ENCODE measurements at places on chromosomes 7 and 10.

DNA sequence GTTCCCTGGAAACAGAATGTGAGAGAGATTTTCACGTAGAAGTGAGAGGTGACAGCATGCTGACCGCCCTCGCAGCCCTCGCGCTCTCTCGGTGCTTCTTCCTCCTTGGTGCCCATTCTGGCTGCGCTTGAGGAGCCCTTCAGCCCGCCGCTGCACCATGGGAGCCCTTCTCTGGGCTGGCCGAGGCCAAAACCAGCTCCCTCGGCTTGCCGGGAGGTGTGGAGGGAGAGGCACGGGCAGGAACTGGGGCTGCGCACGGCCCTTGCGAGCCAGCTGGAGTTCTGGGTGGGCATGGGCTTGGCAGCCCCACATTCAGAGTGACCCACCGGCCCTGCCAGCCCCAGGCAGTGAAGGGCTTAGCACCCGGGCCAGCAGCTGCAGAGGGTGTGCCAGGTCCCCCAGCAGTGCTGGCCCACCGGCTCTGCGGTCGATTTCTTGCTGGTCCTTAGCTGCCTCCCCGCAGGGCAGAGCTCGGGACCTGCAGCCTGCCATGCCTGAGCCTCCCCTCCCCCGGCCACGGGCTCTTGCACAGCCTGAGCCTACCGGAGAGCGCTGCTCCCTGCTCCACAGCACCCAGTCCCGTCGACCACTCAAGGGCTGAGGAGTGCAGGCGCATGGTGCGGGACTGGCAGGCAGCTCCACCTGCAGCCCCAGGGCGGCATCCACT is 888.7 kb upstream of the ZWINT start:
- no peak for DNase-seq

- DNase-seq = no peak
These were observed 760.0 kb upstream of the SORCS1 start for GRCh38 chr10:107924458-107924857.

DNA sequence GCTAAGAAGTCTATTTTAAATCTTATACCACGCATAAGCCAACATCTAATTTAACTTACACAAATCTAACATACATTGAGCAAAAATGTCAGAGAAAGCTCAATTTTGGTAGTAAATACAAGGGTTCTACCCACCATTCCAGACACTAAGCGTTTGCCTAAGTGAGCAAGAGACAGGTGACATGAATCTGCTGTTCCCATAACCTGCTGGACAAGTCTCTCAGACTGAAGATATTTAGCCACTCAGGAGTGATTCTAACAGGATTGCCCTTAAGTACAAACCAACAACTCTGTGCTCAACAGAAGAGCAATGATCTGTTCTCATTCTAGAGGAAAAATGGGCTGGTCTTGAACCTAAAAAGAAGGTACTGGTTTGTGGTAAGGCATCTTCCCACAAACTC is 18.8 kb downstream of the EZH2 start:
- no peak for DNase-seq

GRCh38 chr7:121545418-121545817 is 149.3 kb upstream of the FAM3C start:
- no peak for DNase-seq

GRCh38 chr7:142364551-142364950 is 106.7 kb upstream of the PRSS58 start:
- DNase-seq = no peak

- DNase-seq = no peak
These were observed 8.9 kb downstream of the PIP4K2A start for GRCh38 chr10:22705527-22705926.

- DNase-seq = no peak
These were observed 49.3 kb downstream of the CLIP2 start for GRCh38 chr7:74338366-74339108.

DNA sequence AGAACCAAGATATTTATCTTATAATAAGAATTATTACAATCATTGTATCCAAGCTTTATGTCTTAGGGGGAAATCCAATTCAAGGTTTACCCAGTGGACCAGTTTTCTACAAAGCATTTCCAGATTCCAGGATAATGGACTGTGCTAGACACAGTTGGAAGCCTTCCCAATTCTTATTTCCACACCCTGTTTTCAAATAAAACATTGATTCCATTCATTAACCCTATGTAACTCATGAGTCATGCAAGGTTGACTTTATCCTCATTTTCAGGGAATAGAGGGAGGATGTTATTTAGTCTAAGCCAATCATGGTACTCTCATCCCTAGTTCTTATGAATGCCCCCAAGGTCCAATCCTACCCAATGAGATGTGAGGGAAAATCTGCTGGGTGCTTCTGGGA is 145.7 kb downstream of the RNLS start:
- no peak for DNase-seq

DNA sequence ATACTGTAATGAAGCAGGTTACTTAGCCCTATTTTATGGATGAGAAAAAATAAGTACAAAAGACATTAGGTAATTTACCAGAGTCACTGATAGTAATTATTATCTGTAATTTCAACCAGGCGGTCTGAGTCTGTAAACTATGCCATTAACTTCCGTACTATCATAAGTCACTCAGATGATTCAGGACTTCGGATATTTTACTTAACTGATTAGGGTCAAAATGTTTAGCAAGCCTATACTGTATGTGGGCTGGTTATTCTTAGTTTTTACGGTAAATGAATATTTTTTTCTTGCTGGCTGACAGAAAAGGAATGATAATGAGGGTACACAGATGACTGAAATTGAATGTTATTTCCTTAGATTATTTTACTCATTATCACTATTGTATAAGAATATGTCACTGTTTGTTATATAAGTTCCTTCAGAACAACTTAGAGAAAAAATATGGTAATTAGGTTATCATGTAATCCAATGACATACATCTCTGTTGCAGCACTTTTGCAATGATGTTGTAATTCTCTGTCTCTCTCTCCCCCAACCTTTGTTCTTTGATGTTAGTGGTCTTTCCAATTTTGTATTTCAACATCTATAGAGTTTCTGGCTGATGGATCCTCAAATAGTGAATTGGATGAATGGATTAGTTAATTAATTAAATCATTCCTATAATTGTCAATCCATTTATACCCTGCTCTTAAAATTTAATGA is 165.6 kb downstream of the ZEB1 start:
- DNase-seq = no peak

DNA sequence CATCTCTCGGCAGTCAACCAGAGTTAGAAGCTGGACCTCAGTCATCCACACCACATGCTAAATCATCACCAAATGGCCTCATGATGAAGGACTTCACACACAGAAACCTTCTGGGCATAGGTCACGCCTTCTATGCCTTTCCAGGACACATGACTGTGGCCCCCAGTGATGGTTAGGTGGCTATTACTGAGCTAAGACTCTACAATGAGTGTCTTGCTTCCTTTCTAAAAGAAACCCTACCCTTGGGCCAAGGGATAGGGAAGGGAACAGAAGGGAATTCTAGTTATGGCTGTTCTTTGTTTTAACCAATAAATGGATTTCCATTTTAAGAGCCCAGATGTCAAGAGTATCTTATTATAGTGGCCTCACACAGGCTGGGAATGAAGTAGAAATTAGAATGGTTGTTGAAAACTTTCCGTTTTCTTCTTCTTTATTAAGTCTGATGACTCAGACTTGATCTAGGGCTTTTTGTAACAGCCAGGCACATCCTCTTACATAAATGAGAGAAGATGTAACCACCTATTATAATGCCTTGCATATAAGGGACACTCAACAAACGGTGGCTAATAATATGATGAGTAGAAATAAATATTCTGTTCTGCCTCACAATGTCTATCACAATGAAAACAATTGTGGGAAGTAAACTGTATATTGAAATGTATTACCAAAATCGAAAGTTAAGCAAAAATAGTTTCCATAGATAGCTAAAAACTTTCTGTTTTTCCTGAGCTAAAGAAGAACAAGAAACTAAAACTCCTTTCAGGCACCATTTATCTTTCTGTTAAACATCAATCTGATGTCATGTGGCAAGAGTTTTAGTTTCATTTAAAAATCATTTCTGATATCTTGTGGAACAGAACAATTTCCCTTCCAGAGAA is 62.5 kb upstream of the TOMM7 start:
- no peak for DNase-seq

- DNase-seq = no peak
These were observed 1.0 kb downstream of the PAXIP1 start for GRCh38 chr7:155001756-155002410.

DNA sequence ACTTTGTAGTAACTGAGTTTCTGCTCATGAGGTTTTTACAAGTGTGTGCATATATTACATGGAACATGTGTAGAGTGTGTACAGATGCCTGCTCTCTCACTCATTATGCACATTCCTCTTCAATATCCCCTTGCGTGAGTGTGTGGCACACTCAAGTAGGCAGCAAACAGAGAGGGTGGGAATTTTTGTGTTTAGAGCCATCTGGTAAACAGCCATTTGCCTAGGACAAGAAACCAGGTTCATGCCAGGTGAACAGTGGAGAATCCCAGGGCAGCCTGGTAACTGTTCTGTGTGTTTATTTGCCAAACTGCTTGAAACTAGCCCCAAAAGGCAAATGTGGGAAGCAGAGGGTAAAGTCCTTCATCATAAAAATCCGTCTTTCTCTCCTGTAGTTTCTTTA is 19.9 kb downstream of the FBXW4 start:
- no peak for DNase-seq

DNA sequence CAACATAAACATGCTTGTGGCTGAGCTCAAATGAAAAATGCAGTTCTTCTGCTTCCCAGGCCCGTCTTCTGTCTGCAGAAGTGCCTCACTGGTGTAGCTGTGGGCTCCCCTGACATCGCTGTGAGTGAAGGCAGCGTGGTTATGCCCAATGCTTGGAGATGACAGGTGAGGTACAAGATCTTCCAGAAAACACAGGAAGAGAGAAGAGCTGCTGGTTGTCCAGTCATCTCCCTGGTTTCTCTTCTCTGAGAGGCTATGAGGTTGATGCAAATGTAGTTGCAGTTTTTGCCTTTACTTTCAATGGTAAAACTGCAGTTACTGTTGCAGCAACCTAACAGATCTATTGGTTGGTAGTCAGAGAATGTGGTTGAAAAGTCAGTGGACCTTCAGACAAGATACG is 223.6 kb downstream of the GATA3 start:
- no peak for DNase-seq

- DNase-seq = no peak
These were observed 271.7 kb downstream of the TCF7L2 start for GRCh38 chr10:113221756-113222168.

DNA sequence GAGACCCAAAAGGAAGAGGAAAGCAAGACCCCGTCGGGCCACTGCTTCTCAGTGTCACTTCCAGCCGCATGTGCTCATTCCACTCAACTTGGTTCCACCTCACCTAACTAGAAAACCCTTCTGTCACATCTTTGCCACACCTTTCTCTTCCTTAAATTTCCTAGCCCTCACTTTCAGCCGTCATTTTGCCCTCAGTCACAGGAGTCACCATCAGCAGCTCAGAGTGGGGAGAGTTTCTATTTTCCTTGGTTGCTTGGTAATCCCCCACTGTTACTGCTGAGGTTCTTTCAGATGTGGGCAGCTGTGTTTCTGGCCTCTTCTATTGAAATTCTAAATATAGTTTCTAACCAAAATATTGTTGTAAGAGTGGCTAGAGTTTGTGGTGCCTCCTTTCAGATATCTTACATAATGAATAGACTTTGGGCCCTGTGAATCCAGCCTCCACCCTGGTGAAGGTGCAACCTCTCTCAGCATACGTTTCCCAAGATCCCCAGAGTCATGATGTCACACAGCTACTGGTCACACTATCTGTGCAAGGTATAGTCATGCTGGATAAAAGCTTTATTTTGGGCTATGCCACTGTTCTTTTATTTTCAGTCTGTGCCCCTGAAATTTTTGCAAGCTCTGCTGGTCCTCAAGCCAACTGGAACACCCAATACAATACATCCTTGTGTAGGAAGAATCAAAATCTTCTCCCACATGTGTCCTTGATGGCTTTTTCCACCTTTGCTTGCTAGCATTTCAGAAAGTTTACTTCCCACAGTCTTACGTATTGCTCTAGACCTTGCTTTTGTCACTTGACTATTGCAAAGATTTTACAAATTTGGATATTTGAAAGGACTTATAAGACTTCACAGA is 9.2 kb downstream of the AGBL3 start:
- DNase-seq = no peak

- no peak for DNase-seq
These were observed 288.8 kb downstream of the CAMK1D start for GRCh38 chr10:12638103-12638502.

DNA sequence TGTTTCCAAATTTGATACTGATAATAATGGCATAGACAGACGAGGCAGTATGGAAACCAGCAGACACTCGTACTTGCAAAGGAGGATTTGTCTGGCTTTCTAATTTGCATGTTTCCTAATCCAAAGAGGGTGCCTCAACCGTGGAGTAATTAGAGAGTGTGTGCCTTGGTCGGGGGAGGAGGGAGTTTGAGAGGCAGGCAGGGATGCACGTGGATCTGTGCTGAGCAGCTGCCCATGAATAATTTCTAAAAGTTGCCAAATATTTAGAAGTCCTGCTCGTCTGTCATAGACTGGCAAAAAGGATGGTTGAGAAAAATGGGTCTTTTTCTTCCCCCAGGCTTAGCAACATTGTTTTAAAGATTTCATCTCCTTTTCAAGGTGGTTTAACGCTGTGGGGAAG is 69.4 kb downstream of the PTPRE start:
- no peak for DNase-seq

GRCh38 chr10:22598478-22598877 is 115.9 kb downstream of the PIP4K2A start:
- no peak for DNase-seq

- DNase-seq = no peak
These were observed 21.8 kb downstream of the SPOCK2 start for GRCh38 chr10:72066318-72067284.

DNA sequence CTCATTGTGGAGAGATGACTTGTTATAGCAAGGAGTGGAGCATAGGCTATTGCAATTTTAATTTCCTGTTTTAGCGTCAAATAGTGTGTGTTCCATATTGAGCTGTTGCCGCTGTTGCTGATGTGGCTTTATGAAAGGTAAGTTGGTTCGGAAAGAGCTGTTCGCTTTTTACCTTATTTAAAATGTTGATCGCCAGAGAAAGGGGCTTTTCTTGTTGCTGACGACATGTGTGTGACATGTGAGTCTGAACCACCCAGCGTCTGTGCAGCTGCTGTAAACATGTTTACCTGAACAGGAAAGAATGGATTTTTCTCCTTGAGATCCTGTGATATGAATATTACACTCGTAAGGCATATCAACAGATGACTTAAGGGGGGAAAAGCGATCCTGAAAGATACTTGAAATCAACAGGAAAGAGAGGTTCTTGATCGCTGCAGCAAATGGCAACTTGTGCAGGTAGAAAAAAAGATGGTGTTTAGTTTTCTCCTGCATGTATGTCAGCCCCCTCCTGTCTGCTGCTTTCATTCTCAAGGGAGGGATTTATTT is 2.5 kb downstream of the ZEB1 start:
- no peak for DNase-seq

DNA sequence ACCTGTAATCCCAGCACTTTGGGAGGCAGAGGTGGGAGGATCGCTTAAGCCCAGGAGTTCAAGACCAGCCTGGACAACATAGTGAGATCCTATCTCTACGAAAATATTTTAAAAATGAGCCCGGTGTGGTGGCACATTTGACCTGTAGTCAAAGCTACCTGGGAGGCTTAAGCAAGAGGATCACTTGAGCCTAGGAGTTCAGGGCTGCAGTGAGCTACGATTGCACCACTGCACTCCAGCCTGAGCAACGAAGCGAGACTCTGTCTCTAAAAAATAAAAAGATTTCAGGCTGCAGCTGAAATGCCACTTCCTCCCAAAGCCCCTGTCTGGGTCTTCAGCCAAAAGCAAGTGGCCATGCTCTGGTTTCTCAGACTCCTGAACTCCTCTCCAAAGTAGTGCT is 38.7 kb upstream of the CARD11 start:
- no peak for DNase-seq

GRCh38 chr10:1532636-1533035 is 204.7 kb downstream of the ADARB2 start:
- DNase-seq = no peak

All from activated CD8-positive, alpha-beta memory T cell treated with anti-CD3 and anti-CD28 coated beads for 4 hours (primary cell).